ENCODE measurements at places on chromosomes 1 and 21.

DNA sequence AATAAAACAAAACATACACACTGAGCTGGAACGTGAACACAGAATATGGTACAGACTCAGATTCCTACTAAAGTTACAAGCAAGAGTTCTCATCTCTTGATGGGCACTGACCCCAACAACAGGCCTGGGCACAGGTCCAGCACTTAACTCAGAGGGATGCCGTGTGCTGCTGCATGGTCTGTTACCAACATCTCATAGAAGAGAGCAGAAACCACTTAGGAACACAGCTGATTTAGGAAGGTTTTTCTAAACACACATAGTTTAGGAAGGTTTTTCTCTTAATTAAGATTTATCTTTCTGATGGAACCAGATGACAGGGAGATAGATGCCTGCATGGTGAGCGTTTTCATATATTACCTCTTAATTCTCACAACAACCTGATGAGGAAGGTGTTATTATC, 1.5 kb downstream of the GCLM start:
- DNase-seq: no peak

GRCh38 chr1:70277875-70278274, 56.7 kb downstream of the SRSF11 start:
- no peak for DNase-seq

GRCh38 chr1:115293899-115294298, 44.1 kb downstream of the NGF start:
- no peak for DNase-seq

DNA sequence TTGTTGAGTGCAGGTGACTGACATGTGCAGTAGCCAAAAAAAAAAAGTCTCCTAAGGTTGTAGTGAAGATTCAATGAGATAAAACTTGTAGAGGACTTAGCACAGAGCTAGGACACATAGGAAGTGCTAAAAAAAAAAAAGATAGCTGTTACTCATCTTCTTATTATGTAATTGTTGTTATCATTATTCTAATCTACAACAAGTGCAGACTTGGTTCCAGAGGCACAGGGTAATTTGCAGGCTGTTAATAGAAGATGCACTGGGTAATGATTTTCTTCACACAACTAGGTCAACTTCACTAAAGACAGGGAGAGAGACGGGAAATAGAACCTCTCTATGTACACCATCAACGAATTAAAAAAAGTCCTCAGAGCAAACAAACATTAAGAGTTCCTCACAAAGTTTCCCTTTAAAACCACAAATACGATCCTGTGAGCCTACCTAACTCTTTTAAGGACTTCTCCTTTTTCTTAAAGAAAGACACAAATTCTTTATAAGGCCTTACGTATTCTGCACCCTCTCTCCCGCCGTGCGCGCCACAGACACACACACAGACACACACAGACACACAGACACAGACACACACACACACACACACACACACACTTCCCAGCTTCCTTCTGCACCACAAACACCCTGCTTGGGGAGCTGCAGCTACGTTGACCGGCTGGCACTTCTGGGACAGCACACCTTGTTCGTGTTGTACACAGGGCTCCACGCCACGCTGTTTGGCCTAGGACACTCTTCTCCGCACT, 49.8 kb upstream of the GADD45A start:
- DNase-seq: no peak

DNA sequence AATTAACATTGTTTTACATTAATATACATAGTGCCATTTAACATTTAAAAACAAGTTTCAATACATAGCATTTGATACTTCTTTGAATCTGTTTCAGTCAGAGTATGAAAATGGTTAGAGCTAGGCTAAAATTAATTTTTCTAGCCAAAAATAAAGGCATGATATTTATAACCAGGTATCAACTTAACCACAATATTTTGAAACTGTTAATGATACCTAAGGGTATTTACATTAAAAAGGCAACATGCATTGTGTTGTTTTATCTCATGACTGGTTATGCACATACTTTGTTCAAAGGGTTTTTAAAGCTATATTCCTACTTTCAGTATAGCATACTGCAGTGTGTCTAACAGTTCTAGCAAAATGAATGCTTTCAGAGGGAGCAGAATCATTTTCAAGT, 130.0 kb downstream of the HS2ST1 start:
- DNase-seq: no peak

DNA sequence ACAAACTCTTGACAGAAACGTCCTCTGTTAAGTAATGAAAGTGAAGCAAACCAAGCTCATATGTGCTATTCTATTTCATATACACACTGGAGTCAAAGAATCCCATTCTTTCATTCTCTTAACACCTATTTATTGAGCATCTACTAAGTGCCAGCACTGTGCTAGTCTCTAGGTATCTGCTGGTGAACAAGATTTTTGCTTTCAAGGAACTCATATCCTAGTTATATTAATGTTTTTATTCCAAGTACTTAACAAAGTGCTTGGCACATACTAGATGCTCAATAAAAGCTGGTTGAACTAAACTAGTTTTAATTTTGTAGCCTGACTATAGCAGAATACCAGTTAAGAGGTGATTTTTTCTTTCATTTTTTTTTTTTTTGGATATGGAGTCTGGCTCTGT, 3.6 kb upstream of the RNF2 start:
- DNase-seq: no peak

GRCh38 chr1:43286533-43286932, 1.2 kb upstream of the C1orf210 start:
- DNase-seq: no peak

DNA sequence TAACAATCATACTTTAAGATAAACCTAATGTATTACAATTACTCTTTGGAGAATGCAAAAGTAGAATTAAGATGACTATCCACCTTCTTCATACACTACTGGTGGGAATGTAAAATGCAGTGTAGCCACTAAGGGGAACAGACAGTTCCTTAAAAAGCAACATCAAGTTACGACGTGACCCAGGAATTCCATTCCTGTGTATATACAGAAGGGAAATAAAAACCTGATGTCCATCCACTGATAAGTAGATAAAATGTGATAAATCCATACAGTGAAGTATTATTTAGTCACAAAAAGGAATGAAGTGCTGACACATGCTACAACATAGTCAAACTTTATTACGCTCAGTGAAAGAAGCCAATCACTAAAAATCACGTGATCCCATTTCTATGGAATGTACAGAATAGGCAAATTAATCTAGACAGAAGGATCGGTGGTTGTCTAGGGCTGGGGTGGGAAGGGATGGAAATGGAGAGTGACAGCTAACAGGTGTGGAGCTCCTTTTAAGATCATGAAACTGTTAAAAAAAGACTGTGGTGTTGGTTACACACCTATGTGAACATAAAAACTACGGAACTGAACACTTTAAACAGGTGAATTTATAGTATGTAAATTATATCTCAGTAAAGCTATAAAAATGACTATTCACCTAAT, 42.1 kb downstream of the NRIP1 start:
- DNase-seq: no peak

DNA sequence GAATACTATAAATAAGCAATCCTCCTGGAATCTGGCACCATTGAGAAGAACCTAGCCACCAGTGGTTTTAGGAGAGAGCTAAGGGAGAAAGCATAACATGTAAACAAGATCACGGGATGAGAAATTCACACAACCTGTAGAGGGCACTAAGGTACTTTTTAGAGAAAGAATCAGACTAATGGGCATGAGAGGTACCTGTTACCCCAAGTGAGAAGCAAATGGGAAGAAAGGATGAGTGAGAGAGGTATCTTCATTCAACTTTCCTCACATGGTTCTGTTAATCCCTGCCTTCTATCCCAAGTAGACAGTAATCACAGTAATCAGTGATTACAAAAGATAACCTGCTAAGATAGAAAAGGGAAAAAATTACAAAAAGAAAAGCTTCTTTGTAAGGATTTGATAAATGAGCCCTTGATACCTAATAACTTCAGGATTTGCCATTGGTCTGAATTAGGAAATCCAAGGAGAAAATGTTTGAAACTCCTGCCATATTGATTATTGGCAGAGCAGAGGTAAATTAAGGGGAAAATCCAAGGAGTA, 251.1 kb upstream of the ADGRL2 start:
- DNase-seq: peak; percentile 34

DNA sequence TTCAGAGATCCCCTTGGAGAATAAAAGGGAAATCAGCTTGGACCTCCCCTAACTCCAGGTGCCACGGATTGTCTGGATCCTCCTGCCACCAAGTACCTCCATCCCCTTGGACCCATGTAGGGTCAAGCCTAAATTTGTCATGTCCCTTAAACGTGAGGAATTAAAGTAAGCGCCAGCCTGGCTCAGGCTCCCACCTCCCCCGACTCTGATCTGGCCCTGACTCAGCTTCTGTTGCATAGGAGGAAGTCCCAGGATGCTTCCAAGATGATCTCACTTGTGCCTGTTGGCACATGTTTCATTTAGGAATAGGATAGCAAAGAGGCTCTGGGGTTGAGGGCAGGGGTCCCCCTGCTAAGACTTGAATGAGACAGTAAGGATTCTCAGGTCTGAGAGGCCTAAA, 231.9 kb upstream of the JUN start:
- no peak for DNase-seq

GRCh38 chr1:151530461-151530860, 9.6 kb upstream of the TUFT1 start:
- DNase-seq: no peak

DNA sequence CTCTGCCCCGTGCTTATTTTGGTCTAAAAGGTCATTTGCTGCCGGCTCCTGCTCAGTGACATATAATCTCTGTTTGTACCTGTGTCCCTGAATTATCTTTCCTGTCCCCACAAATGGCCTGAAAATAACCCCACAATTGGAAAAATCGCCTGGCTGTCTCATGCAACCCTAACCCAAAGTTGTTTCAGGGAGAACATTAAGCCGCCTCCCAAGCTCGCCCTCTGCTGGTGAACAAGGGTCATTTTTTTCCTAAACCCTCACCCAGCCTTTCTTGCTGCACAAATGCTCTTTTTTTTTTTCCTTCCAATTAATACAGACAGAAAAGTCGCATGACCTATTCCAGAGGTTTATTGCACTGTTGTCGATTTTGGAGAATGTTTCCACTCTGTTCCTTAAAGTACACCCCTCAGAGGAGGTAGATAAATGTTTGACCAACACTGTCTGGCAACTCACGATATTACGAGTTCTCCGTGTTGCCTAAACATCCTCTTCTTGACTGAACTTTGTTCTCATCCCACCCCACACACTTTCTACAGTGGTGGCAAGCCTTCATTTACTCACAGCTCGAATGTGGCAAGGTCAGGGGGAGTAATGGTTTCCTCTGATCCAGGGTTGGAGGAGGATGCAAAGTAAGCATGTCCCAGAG, 148.7 kb downstream of the ZZZ3 start:
- DNase-seq: peak; percentile 26

DNA sequence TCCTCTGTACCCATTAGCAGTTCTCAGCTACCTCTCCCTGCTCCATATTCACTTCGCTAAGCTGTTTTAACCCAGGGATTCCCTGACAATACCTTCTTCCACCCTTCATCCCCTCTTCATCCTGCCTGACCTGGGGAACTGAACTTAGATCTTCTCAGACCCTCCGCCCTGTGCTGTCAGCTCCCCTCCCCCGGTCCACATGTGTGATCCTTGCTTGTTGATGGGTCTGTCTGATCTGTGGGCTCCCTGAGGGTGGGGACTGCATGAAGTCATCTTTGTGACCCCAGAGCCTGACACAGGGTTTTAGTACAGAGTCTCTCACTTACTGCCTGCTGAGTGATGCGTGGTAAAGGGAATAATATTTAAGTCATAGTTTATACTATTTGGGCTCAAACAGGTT, 11.8 kb downstream of the CHAF1B start:
- DNase-seq: no peak

- DNase-seq: no peak
Measured at GRCh38 chr1:45401524-45401923, 61.3 kb upstream of the MUTYH start.

GRCh38 chr21:18722193-18722592, 318.6 kb upstream of the TMPRSS15 start:
- DNase-seq: no peak

GRCh38 chr1:17819129-17819802, 64.1 kb downstream of the ACTL8 start:
- no peak for DNase-seq

GRCh38 chr1:158246650-158247049, 7.6 kb upstream of the CD1A start:
- no peak for DNase-seq

DNA sequence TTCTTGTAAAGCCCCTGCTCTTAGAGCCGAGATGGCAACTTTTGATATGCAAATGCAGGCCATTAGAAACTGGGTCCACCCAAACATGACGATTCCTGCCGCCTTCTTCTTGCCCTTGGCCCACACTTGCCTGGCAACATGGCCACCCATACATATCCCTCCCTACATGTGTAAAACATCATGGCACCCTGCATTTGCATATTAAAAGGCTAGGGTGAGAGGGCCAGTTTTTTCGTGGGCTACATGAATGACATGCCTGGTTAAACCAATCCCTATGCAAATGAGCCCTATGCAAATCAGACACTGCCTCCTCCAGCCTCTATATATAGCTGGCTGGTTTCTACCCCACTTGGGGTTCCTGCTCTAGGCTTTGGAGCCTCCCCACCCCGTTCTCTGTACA, 18.8 kb downstream of the PLA2G2A start:
- DNase-seq: no peak

GRCh38 chr21:41831866-41832595, 47.1 kb downstream of the PRDM15 start:
- no peak for DNase-seq

- no peak for DNase-seq
Measured at GRCh38 chr1:91011726-91012125, 10.1 kb downstream of the ZNF644 start.

GRCh38 chr21:26070121-26070520, 100.4 kb downstream of the APP start:
- no peak for DNase-seq

GRCh38 chr1:185735701-185736064, 1.5 kb downstream of the HMCN1 start:
- DNase-seq: no peak

DNA sequence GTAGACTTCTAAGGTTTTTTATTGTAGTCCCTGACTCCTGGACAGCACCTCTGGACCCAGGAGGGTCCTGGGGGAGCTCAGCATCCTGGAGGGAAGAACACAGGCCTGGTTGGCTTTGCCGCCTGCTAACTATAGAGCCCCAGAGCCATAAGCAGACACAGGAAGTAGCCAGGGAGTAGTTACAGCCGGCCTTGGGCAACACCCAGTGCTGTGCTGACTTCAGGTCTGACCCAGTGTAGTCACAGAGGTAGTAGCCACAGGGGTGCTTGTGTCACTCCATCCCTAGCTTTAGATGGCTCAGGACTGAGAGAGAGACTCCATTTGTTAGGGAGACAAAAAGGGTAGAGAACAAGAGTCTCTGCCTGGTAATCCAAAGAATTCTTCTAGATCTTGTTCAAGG, 21.9 kb downstream of the MCOLN2 start:
- no peak for DNase-seq

- DNase-seq: no peak
Measured at GRCh38 chr1:19372602-19373001, 60.5 kb downstream of the SLC66A1 start.

Data from NCI-H774 (cell line).